Midbrain (tissue), 1 donor: ENCODE measurements at places on chromosomes 1 and 21.

DNA sequence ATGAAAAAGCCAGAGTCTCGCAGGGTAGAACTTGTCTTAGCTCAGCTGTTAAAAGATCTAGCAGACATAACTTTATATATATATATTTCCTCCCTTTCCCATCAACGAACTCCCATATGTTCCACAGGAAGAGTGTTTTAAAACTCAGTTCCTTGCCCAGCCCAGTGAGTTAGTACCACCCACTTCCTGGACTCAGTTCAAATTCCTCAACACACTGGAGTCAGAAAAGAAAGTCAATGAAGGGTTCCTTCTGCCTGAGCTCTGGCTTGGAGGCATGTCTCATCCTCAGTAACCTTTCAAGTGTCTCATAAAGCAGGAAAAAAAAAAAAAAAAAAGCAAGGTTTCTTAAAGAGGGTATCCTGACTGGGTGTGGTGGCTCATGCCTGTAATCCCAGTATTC, 15.6 kb downstream of the TPM3 start:
- DNase-seq: no peak

DNA sequence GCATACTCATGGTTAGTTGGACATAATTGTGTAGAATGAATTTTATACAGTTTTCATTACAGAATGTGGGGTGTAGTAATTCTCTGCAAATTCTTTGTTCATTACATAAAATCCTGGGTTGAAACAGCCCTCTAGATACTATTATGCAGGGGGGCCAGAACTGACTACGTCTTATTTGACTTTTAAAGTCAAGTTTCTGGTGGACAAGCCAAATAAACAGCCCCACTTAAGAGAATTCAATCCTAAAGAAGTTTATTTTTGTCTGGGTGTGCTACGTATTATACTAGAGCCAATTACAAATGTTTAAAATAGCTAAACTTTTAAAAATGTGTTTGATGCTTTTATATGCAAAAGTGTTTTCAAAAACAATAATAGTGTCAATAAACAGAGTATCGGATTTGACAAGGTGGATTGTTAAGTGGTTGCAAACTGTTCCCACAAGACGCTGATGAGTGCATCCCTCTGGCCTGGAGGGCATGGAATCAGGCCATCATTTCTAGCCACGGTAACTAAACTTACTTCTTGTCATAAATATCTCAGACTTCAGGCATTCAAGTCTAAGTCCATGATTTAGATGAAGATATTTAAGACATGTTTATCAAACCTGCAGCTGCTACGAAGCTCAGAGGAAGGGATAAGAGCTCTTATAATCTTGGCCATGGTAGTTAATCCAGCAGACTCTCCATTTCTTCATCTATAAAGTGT, 646.3 kb downstream of the KIF26B start:
- DNase-seq: no peak

DNA sequence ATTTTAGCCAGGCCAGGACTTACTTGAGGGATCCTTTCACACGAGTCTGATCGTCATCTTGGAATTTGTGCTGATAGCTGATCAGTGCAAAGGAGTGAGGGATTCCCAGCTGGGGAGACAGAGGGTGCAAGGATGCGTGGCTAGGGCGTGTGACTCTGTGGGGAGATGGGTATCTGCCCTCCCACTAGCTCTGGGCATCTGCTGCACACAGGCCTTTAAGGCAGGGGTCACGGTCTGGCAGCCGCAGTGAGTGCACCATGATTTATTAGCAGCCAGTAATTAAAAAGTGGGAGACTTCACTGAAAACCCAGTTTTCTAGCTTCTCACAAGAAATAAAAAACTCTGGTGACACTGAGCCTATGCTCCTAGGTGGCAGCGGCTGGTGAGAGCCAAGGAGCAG, 20.4 kb downstream of the THAP3 start:
- no peak for DNase-seq

- DNase-seq: no peak
Observed at GRCh38 chr1:31785947-31786290, 21.8 kb upstream of the ADGRB2 start.
